ENCODE measurements at places on chromosomes 4 and X. TPM values are rescaled to one million over a fixed set of nuclear protein-coding genes. Genes with fewer than 3 reads are reported as not detected.

- H3K4me3 ChIP-seq, result no peak overlapping the region
- no peak for DNase-seq
- H3K36me3 ChIP-seq, result peaks cover 32% of the 10 kb centered on the region
- peaks cover 21% of the 10 kb centered on the region for H3K4me1 ChIP-seq
- no peaks in the 10 kb centered on the region for H3K27me3 ChIP-seq
- no peak overlapping the region for H3K27ac ChIP-seq
Observed at GRCh38 chr4:1193206-1194009, 21.0 kb upstream of the SPON2 start.

- no peak overlapping the region for H3K4me3 ChIP-seq
- no peaks in the 10 kb centered on the region for H3K27me3 ChIP-seq
- peaks cover 20% of the 10 kb centered on the region for H3K36me3 ChIP-seq
Observed at GRCh38 chr4:152640058-152640921, 39.5 kb downstream of the TMEM154 start.

DNA sequence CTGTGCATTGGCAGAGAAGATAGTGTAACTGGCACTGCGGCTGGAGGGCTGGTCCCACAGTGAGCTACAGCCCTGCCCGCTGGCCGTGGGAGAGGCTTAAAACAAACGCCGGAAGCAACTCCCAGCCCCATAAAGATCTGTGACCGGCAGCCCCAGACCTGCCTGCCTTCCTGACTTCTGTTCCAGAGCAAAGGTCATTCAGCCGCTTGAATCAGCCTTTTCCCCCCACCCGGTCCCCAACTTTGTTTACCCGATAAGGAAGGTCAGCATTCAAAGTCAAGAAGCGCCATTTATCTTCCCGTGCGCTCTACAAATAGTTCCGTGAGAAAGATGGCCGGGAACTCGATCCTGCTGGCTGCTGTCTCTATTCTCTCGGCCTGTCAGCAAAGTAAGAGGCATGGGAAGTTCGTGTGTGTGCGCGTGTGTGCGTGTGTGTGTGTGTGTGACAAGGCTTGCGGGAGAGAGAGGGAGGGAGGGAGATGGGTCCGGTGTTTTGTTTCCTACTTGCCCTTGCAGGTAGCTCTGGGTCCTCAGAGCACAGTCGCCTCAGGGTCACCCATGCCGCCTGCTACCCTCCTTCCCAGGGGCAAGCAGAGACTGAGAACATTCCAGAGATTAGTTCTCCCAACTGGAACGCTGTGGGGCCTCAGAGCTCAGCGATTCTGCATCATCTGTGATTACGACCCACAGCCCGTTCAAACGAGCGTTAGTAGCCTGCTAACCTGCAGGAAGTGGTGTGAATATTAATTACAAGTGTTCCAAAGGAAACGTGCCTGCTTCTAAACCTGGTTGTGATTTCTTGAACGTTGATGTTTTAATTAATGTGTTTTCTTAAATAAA is at the start of gene MGST2:
MGST2 (plus strand) TSS at position 130 of the 840 bp plus-strand sequence; CDS start at position 331, 201 bp downstream.
- H3K4me3 ChIP-seq, result peak within 1 kb of the TSS; percentile 84
- no peaks in the 10 kb centered on the region for H3K27me3 ChIP-seq
- peak within 1 kb of the TSS; percentile 87 for H3K27ac ChIP-seq
- H3K4me1 ChIP-seq, result peaks cover 33% of the 10 kb centered on the region
- H3K36me3 ChIP-seq, result peaks cover 6% of the 10 kb centered on the region
- peak; percentile 25 for DNase-seq

Gene L1CAM
- total RNA-seq, result 0.98 TPM

GRCh38 chrX:77922787-77923186 is 12.3 kb downstream of the ATP7A start:
- H3K4me3 ChIP-seq, result no peak overlapping the region
- no peaks in the 10 kb centered on the region for H3K27me3 ChIP-seq
- peaks cover 6% of the 10 kb centered on the region for H3K36me3 ChIP-seq
- no peak overlapping the region for H3K27ac ChIP-seq

Gene SLC9A7
- 44.2 TPM for total RNA-seq

GRCh38 chr4:139092271-139092670 is 76.7 kb downstream of the NOCT start:
- no peaks in the 10 kb centered on the region for H3K36me3 ChIP-seq
- DNase-seq, result no peak
- H3K4me1 ChIP-seq, result peaks cover 5% of the 10 kb centered on the region
- H3K4me3 ChIP-seq, result no peak overlapping the region
- H3K27ac ChIP-seq, result no peak overlapping the region

- H3K27ac ChIP-seq, result no peak overlapping the region
- DNase-seq, result no peak
- H3K36me3 ChIP-seq, result no peaks in the 10 kb centered on the region
Observed at GRCh38 chr4:626201-627091, 1.1 kb downstream of the PDE6B start.

Gene ZFYVE28
- 10.0 TPM for total RNA-seq

DNA sequence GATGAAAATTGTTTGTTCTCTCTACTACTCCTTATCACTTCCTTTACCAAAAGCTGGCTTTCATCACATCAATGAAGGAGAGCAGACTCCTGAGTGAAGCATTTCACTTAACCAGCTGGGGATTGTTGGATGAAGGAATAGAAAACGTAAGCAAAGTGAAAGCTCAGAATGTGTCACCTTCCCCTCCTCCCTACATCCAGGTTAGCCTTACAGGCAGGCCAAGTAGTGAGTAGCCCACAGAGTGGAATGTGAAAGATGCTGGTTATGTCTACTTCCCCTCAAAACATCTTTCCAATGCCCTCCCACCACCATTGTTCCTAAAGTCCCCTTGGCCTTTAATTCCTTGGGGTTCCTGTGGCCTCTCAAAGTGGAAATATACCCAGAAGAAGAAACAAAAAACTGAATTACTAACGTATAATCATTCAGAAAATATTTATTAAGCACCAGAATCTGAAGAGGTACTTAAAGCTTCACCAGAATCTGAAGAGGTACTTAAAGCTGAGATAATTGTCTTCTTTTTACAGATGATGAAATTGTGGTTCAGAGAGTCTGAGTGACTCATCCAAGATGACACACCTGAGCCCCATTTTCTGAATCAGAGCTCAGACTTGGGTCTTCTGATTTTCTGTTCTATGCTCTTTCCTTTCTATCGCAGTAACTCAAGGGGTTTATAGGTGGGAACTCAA is 6.5 kb downstream of the P2RY4 start:
- H3K36me3 ChIP-seq, result no peaks in the 10 kb centered on the region
- H3K4me1 ChIP-seq, result peaks cover 18% of the 10 kb centered on the region
- no peak overlapping the region for H3K4me3 ChIP-seq
- H3K27ac ChIP-seq, result peak overlapping the region; percentile 57
- no peaks in the 10 kb centered on the region for H3K27me3 ChIP-seq
- no peak for DNase-seq

All from activated T-helper 2 cell treated with anti-CD3 and anti-CD28 coated beads, Interferon-gamma antibody, Interleukin-2, Interleukin-4, amounts not matched to agents 10 μg/mL and 5 μg/mL and 100 μg/mL, durations not matched to agents 14 hours and 24 hours and 36 hours (primary cell).